ENCODE measurements at places on chromosomes 6 and 20.

GRCh38 chr20:9166153-9166780 lies 97.4 kb downstream of the PLCB4 start:
- DNase-seq = no peak

- DNase-seq = peak; percentile 74
These were observed at the start of gene HLA-DQB1 for GRCh38 chr6:32666420-32667300. Gene HLA-DQB1, minus strand, starts transcription at chr6:32666657. Its CDS starts 50 bp downstream, at chr6:32666607.

DNA sequence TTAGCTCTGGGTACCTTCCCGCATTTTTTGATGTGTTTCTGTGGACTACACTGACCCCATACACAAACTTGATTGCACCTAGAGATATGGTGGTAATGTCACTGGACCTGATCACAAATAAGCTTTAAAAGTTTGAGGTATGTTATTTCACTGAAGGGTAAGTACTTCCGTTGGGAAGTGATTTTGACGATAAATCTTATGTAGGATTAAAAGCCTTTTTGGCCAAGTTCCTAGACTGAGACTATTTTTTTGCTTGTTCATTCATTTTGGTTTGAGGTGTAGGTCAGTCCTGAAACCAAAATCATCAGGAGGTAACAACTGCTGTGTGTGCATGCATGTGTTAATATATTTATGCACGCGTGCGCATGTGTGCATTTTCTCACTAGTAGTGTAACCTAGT lies 336.3 kb downstream of the TFAP2A start:
- no peak for DNase-seq

GRCh38 chr6:69696273-69696672 lies 100.5 kb downstream of the LMBRD1 start:
- DNase-seq = no peak

GRCh38 chr20:57501461-57502335 lies 23.2 kb downstream of the CTCFL start:
- DNase-seq = no peak

- no peak for DNase-seq
These were observed 43.9 kb downstream of the BCAS1 start for GRCh38 chr20:54026295-54027064.

DNA sequence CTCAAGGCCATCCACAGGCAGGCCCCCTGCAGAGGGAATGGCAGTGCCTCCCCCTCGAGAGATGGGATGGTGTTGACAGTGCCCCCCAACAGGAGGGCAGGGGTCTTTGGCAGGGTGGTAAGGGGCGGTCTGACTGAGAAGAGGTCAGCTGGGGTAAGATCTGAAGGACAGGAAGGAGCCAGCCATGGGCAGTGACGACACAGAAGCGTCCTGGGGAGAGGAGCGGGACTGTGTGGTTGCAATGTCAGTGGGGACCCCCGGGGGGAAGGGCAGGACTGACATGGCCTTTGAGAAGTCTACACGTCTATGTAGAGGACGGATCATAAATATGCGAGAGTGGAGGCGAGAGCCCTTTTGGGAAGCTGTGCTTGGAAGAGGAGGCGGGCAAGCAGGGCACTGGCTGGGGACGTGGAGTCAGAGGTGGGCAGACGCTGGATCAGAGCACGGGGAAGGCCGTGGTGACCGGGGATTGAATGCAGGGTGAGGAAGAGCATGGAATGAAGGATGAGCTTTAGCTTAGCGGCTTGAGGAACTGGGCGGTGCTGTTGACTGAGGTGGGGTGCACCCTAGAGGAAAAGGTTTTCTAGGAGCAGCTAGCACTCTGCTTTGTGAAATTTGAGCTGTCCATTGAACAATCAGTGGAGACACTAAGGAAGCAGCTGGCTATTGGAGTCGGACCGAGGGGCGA lies 82.5 kb upstream of the AGPAT4 start:
- peak; percentile 15 for DNase-seq

- DNase-seq = no peak
These were observed 75.9 kb downstream of the UTRN start for GRCh38 chr6:144361016-144361415.

- DNase-seq = no peak
These were observed 35.8 kb downstream of the TOP1 start for GRCh38 chr20:41064377-41064776.

DNA sequence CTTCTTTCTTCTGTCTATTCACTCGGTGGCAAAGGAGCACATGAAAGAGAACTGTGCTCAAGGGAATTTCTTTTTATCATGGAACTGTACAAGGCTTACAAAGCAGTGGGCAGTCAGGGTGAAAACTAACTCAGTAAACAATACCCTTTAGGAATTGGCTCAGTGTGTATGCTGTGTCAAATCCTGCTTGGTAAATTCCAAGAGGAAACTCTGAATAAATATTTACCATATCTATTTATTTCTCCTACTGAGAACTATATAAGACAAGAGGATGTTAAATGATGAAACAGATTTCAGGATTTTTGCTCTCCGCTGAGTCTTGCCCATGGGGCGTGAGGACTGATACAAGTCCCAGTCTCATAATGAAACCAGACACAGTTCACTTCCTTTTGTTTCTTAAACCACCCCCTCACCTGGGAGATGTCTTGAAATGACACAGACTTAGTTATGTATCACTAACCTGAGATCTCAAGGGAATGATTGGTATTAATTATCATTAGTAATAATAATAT lies 188.8 kb downstream of the BACH2 start:
- peak; percentile 52 for DNase-seq

- DNase-seq = peak; percentile 37
These were observed 94.9 kb downstream of the RFX6 start for GRCh38 chr6:116971959-116972358.

DNA sequence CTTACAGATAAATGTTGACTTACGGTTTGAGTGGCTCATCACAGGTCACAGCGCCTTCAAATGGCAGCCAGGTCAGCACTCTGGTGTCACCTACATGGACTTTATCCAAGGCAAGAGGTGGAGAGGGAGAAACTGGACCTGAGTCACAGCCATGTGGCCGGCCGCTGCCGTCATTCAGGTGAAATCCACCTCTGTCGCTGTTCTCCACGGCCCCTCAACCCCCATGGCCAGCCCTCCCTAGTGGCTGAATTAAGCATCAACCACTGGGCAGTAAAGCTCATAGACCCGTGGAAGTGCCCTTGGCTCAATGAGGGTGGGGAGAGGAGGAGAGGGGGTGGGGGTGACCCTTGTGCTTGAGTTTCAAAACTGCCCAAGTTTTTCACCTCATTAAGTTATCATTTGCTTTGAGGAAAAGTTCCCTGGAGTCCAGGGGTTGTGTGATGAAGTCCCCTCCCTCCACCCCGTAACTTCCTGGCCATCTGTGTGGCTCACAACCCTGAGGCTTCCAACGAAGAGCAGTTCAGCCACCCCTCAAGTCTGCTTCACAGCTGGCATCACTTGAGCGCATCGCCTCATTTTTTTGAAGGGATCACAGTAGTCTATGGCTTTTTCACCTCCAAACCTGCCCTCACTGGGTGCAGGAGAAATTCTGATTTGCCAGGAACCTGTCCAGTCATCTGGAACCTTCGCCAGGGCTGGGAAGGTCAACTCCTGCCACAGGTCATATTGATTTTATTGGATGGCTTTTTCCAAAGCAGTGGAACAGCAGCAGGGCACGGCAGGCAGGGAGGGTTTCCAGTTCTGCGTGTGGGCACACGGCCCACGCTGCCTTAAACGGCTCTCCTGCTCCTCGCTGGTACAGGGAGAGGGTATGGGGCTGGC lies 43.5 kb upstream of the APCDD1L start:
- no peak for DNase-seq

DNA sequence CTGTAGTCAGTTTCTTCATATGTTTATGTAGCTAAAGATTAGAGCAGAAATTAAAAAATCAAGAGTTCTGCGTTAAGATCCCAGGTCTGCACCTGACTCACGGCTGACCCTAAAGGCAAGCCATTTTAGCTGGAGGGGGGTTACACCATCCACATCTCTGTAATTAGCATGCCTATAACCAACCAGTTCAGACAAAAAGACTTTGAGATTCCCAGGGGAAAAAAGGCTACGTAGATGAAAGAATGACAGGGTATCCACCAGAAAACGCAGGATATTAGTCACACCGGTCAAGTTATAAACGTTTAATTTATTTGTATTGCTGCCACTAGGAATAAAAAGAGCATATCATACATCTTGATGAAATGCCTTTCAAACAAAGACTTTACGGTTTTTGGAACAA lies 299.1 kb downstream of the FOXC1 start:
- DNase-seq = no peak

DNA sequence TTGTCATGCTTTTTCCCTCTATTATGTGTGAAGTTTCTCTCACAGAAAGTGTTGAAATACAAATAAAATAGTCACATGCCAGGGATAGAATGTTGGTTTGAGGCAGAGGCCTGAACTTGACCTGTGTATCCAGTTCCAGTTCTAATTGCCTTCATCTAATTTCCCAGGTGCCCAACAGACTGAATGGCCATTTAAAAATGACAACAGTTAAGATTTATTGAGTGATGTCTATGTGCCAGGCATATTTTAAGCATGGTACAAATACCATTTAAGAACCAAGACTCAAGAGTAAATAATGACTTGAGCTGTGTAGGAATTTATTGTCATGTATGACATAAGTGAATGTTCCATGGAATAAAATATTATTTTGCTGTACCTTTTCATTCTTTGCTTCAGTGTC lies 87.6 kb upstream of the EMILIN3 start:
- no peak for DNase-seq

GRCh38 chr6:122886481-122886880 lies 97.4 kb downstream of the SMPDL3A start:
- DNase-seq = no peak

GRCh38 chr6:2179950-2180349 lies 65.5 kb downstream of the GMDS start:
- no peak for DNase-seq

DNA sequence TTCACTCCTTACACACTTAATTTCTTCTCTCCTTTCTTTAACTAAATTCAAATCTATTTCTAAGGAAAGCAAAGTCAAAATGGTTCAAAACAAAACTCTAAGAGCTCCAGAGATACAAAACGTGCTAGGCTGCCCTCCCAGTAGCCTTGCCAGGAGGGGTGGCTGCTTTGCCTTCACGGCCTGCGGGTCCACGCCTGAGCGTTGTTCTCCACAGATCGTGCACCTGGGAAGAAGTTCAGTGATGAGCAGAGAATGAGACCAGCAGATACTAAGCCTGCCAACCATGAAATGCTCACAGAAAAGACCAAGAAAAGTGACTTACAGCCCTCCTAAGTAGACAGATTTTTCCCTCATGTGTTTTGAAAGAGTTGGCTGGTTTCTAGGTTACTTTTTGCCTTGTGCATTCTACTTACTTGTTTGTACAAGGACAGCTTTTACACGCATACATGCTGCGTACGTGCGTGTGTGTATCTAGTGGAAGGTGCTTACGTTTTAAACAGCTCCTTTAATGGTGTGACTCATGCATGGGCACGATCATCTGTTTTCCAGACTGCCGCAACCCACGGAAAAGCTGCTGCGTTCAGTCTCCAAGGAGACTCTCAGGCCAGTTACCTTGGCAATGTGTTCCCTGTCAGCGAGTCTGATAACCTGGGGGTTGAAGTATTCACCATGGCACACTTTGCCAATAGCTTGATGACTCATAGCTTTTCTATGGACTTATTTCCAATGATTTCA lies 32.4 kb upstream of the PBOV1 start:
- no peak for DNase-seq

- DNase-seq = no peak
These were observed 169.7 kb downstream of the ATXN1 start for GRCh38 chr6:16591396-16592222.

DNA sequence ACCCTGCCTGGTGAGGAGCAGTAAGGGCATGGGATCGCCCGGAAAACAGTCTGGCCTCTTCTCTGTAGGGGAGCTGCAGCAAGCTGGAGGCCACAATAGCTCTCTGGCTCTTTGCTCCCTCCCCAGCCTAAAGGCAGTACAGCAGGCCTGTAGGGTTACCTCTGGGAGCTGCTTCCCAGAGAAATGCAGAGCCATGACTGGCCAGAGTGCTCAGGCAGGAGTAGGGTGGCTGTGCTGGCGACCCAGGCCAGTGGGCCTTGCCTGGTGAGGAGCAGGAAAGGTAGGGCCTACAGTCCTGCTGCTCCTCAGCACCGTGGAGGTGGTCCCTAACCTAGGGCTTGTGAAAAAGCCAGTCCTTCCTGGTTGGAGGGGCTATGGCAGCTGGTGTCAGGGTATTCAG lies 129.9 kb upstream of the CHD6 start:
- DNase-seq = no peak

DNA sequence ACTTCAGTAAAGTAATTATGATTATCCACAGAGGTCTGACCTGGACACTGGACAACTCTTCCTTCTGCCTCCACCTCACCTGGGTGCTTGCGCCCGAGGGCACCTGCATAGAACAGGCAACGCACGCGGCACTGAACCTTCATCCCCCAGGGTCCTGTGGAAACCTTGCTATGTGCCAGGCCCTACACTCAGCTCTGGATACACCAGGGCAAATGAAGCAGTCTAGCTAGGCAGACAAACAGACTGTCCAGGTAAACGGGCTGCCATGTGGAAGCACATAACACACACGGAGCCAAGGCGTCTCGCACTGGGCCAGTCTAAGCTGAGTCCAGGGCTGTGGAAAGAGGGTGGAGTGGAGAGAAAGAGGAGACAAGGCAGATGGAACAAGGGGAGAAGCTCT lies 109.3 kb upstream of the AFDN start:
- no peak for DNase-seq

DNA sequence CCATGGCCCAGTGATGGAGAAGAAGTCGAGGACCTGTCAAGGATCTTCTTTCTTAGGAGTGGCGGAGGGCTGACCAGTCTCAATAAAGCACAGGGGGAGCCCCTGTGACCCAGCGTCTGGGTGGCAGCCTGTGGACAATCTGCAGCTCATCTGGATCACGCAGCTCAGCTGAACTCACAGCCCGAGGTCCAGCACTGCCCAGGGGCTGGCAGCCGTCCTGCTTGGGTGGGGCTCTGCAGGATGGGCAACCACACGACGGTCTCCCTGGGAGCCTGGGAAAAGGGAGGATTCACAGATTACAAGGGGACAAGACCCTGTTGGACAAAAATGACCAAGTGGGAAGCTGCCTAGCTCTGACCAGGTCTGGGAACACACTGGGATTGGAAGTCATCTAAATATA lies 110.8 kb downstream of the MYLK4 start:
- no peak for DNase-seq

GRCh38 chr6:152573762-152574161 lies 63.4 kb downstream of the SYNE1 start:
- no peak for DNase-seq

GRCh38 chr6:24761193-24761835 lies 13.4 kb upstream of the GMNN start:
- no peak for DNase-seq

DNA sequence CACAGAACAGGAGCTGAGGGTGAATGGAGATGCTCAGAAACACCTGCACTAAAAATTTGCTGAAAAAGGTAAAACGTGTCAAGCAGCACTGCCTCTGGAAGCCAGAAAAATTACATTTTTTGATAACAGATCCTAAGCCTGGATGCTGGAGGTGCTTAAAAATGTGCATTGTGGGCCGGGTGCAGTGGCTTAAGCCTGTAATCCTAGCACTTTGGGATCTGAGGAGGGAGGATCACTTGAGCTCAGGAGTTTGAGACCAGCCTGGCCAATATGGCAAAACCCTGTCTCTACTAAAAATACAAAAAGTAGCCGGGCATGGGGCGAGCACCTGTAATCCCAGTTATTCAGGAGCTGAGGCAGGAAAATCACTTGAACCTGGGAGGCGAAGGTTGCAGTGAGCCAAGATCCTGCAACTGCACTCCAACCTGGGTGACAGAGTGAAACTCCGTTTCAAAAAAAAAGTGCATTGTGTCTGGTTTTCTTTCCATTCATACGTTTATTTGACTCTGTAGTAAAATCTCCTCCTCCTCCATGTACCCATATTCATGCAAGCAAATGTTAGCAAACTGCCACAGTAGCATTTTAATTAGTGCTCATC lies 587 bp upstream of the BTN3A1 start:
- DNase-seq = no peak

Measured in activated CD8-positive, alpha-beta T cell treated with anti-CD3 and anti-CD28 coated beads, Interleukin-2, amount 10 ng/mL, durations not matched to agents 7 days and 5 days (primary cell).